Activated CD4-positive, CD25-positive, alpha-beta regulatory T cell treated with anti-CD3 and anti-CD28 coated beads, Interleukin-2, amount 50 U/mL, for 72 hours (primary cell): ENCODE measurements at places on chromosomes 16 and 17.

GRCh38 chr16:19458722-19459379, 41.2 kb downstream of the TMC5 start:
- no peak for DNase-seq

GRCh38 chr17:81012574-81013447, 21.2 kb downstream of the CHMP6 start:
- DNase-seq = no peak

GRCh38 chr17:5769593-5770354, 185.5 kb upstream of the NLRP1 start:
- DNase-seq = no peak

- DNase-seq = no peak
These were observed 747.5 kb upstream of the EEF2KMT start for GRCh38 chr16:5845046-5845445.

DNA sequence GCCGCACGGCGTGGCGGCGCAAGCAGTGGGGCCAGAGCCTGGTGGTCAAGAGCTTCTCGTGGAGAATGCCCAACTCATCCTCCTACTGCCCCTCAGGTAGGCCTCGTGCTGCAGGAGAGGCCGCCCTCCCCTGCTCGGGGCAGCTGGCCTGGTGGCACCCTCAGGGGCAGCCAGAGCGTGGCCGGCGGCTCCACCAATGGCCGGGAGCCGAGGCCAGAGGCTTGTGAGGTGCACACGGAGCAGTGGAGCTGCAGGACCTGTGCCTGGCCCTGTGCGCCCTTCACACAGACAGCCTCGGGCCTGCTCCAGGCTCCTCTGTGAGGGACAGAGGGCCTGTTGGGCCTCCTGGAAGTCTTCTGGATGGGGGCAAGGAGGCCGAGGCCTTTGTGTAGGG, 85.5 kb downstream of the NPIPB11 start:
- no peak for DNase-seq

DNA sequence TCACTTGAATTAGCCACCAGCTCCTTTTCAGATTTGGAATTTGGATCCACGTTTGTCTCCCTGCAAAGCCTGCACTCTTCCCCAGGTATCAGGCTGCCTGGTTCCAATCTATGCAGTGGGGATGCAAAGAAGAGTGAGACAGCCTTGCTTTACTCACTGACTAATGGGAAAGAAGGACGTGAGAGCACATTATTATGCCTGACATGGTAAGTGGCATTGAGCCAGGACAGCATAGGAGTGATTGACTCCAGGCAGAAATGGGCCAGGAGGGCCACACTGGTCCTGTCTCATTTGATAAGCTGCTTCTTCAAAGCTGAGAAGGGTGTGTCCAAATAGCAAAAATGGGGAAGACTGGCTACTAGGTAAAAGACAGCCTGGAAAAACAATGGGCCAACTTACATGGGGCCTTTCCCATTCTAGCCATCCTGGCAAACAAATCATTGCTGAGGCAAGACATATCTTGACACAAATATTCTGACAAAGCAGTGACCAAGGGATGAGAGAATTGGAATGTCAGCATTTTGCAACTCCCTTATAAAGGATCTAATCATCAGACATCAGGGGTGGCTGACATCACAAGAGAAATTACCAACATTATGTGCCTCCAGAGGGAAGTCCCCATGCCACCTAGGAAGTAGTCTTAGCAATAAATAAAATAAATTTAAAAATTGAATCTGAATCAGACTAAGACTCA, 38.6 kb downstream of the CDH11 start:
- DNase-seq = no peak

- DNase-seq = no peak
These were observed 100.6 kb upstream of the TOX3 start for GRCh38 chr16:52647588-52647987.

- DNase-seq = no peak
These were observed 156.8 kb upstream of the CHMP6 start for GRCh38 chr17:80834893-80835275.

GRCh38 chr17:60496041-60496440, 30.0 kb downstream of the APPBP2 start:
- no peak for DNase-seq

DNA sequence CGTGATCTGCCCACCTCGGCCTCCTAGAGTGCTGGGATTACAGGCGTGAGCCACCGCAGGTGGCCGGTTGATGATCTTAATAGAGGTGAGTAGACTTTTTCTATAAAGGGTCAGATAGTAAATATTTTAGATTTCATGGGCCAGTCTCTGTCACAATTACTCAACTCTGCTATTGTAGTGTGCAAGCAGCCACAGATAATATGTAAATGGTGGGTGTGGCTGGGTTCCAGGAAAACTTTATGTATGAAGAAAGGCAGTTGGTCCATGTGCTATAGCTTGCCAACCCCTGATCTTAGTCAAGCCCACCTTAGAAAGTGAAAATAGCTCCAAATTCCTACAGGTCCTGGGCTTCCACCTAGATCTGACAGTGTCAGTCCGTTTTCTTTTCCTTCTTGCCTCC, 94.9 kb upstream of the PMFBP1 start:
- DNase-seq = no peak

GRCh38 chr17:8867361-8867981, at the start of gene PIK3R6:
TSS of gene PIK3R6 (minus strand) at chr17:8867674. CDS start at chr17:8849794, 17,880 bp downstream.
- DNase-seq = peak; percentile 19

DNA sequence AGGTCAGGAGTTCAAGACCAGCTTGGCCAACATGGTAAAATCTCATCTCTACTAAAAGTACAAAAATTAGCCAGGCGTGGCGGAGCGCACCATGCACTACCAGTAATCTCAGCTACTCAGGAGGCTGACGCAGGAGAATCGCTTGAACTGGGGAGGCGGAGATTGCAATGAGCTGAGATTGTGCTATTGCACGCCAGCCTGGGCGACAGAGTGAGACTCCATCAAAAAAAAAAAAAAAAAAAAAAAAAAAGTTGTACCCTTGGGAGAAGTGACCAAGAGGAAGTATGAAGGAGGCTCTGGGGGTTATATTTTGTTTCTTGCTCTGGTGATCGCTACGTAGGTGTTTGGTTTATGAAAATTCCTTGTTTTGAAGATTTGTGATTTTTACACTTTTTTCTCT, 66.3 kb downstream of the LITAF start:
- no peak for DNase-seq

DNA sequence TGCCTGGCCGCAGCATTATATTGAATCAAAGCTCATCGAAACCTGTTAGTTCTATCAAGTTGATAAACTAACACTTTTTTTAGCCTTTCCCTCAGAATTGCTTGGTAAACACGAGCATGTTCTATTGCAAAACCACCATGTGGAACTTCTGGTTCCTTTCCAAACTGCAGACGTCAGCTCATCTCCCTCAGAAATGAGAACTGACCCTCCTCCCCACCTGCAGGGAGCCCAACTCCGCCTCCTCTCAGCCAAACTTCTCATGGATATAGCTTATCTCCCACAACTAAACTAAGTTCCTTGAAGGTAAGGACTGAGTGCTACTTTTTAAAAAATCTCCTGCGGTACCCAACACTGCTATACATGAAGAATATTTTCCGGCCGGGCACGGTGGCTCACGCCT, 6.7 kb downstream of the SHMT1 start:
- DNase-seq = no peak

GRCh38 chr17:58285422-58285810, 4.7 kb upstream of the MPO start:
- no peak for DNase-seq

DNA sequence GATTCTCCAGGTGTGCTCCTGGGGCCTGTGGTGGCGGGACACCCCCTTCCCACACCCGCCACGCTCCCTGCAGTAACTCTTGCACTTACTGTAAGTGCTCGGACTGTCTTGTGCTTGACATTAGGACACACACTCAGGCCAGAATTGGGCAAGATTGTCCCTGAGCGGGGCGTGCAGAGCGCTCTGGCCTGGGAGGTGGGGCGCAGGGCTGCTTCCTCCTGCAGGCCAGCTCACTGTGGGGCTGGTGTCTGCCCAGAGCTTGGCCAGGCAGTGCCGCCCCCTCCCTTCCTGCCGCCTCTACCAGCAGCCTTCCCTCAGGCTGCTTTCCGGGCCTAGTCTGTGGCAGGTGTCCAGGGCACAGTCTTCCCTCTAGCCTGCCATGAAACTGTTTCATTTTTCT, 6.1 kb upstream of the ATP6V0C start:
- no peak for DNase-seq

DNA sequence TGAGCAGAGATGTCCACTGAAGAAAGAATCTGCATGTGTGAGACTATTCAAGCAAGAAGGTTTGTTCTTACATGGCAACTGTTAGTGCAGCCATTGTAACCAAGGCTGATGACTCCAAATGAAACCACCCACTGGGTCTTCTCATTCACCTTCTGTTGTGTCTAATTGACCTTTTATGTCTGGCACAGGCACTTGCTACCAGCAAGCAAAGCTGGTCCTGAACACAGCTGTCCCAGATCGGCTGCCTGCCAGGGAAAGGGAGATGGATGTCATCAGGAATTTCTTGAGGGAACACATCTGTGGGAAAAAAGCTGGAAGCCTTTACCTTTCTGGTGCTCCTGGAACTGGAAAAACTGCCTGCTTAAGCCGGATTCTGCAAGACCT, 3.6 kb downstream of the CDC6 start:
- DNase-seq = no peak

GRCh38 chr16:27721531-27722181, 171.7 kb downstream of the KATNIP start:
- no peak for DNase-seq

- DNase-seq = peak; percentile 49
These were observed 3.9 kb upstream of the SETD1A start for GRCh38 chr16:30953511-30954124.
